ENCODE measurements at places on chromosomes 3 and 15.
A peak's percentile ranks its signal among the peaks of the same experiment; 100 is the strongest.

DNA sequence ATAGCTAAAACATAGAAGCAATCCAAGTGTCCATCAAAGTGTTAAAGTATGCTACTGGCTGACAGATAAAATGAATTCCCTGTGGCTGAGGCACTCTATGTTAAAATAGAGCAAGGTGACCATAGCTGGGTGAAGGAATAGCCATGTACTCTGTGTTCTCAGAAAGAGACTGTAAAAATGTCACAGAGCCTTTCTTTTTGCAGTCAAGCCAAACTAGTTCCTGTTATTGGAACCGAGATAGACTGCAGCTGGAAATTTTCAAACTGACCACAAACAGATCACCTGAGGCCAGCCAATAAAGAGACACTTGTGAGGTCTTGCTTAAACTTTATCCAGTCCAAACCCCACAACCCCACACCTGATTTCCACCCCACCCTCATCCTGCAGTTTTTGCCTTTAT, 422.8 kb upstream of the NAALADL2 start:
- peak; percentile 4 for DNase-seq

- DNase-seq = no peak
Observed at GRCh38 chr3:99069973-99070372, 168.5 kb upstream of the DCBLD2 start.

DNA sequence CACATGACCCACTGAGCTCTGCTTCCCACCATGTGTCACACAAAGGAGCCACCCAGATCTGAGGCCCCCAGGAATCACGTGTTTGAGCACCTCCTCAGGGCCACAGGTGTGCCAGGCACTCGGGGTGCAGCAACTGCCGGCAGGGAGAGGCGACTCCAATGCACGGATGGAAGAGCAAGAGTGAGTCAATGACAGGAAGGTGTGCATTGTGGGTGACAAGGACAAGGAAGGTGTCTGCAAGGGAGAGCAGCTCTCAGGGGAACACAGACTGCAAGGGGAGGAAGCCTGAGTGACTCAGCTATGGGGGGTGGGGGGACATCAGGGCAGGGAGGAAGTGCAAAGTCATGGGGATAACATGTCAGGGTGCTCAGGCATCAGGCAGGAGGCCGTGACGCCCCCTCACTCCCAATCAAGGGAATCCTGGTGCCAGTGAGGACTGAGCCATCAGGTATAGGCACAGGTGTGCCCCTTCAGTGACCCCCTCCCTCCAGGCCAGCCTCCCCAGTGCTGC, 67.4 kb downstream of the NUP210 start:
- peak; percentile 8 for DNase-seq

GRCh38 chr15:84749111-84749991, 959 bp downstream of the ZNF592 start:
- peak; percentile 15 for DNase-seq

GRCh38 chr3:166013073-166013679, 176.0 kb upstream of the BCHE start:
- peak; percentile 18 for DNase-seq

GRCh38 chr15:51121118-51121517, 26.4 kb upstream of the TNFAIP8L3 start:
- DNase-seq = peak; percentile 96

DNA sequence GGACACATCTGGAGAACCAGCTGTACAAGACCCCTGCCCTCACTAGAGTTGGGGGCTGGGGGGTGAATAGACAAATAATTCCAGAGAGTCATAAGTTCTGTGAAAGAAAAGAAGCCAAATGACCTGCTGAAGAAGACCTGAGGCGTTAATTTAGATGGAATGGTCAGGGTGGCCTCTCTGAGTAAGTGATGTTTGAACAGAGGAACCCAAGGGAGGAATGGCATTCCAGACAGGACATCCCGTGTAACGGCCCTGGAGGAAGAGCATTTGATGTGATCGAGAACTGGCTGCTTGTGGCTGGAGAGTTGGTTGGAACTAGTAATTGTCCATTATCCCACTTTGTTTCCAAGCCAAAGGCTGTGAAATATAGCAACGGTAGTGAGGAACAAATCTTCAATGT, 1.7 kb downstream of the NR2C2 start:
- no peak for DNase-seq

DNA sequence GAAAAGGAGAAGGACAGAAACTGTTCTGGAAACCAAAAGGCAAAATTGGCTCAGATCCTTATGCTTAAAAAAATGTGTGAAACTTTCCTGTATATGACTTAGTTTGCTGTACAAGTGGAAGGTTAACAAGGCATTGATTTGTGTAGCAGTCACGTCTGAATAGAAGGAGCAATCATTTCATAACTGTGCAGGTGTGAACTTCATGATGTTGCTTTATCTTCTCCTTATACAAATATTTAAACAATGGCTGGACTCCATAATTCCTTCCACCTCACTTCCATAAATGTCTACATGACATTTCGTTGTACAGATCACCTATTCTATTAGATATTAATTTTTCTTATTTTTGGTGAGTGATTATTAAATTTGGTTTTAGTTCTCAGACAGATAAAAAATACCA, 382.7 kb upstream of the NPAP1 start:
- DNase-seq = no peak

GRCh38 chr3:54347060-54347459, 224.7 kb downstream of the CACNA2D3 start:
- DNase-seq = no peak

DNA sequence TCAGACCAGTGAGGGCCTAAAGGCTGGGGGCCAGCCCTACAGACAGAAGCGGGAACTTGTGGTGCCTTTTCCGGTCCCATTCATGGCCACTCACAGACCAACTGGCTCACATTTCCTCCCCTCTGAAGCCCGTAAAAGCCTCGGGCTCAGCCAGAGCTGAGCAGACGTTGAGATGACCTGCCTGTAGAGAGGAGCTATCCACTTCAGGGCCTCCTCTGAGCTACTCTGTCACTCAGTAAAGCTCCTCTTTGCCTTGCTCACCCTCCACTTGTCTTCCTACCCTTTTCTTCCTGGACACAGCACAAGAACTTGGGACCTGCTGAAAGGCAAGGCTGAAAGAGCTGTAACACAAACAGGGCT, 53.5 kb downstream of the SLMAP start:
- DNase-seq = no peak
